ENCODE measurements at places on chromosomes 13 and 19. TPM values are rescaled to one million over a fixed set of nuclear protein-coding genes. Genes with fewer than 3 reads are reported as not detected.

GRCh38 chr19:51076631-51077213 lies 6.0 kb downstream of the KLK14 start:
- DNase-seq = no peak

GRCh38 chr19:1752757-1753728 lies at the start of gene ONECUT3:
ONECUT3 (plus strand) TSS chr19:1753506; CDS start chr19:1753663, 157 bp downstream.
- DNase-seq = no peak

DNA sequence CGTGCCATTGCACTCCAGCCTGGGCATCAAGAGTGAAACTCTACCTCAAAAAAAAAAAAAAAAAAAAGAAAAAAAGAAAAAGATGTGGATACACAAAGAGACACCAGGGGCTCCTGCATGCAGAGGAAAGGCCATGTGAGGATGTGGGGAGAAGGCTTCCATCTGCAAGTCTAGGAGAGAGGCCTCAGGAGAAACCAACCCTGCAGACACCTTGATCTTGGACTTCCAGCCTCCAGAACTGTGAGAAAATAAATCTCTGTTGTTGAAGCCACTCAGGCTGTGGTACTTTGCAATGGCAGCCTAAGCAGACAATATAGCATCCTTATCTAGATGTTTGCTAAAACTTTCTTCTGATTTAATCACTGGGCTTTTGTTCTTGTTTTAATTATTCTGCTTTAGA lies 50.3 kb downstream of the POLR1D start:
- no peak for DNase-seq

GRCh38 chr19:5452594-5453565 lies 2.3 kb upstream of the ZNRF4 start:
- DNase-seq = no peak

- DNase-seq = no peak
Observed at GRCh38 chr19:39692166-39692565, 12.1 kb upstream of the LGALS14 start.

DNA sequence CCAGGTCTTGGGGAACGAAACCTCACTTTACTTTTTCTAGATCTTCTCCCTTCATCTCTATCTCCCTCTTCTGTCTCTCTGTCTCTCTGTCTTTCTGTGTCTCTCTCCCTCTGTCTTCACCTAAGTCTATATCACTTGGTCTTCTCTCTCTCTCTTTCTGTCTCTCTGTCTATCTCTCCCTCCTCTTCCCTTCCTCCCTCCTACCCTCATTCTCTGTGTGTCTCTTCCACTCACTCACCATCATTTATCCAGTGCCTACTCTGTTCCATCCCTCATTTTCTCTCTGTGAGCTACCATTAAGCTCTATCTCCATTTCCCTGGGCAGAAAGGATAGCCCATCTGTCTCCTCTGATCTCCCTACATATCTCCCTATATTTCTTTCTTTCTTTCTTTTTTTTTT lies 32.2 kb upstream of the FBL start:
- no peak for DNase-seq

GRCh38 chr19:16585094-16585801 lies 13.0 kb upstream of the SLC35E1 start:
- DNase-seq = no peak

GRCh38 chr19:38975861-38976271 lies 324 bp upstream of the FBXO17 start:
- no peak for DNase-seq

DNA sequence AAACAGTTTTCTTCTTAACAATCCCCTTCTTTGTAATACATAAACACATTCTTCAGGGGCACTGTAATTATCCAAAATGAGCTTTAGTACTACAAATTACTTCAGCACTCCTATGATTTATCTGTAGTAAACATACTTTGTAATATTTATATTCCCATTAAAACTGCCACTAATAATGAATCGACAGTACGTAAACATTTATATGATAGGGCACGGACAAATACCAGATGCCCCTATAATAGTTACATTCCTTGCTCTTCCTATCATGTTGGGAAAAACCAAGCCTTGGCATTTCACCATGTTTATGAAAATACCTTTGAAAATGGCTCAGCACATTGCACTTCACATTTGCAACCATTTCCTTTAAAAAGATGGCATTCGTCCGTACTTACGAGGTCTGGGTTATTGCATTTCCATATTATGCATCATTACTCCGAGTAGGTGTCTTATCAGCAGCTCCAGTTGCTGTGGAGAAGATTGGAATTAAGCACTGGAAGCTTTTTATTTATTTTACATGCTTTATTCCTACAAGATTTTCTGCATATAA lies 1043.4 kb downstream of the DIAPH3 start:
- no peak for DNase-seq

GRCh38 chr13:57925250-57925649 lies 293.7 kb downstream of the PCDH17 start:
- no peak for DNase-seq

DNA sequence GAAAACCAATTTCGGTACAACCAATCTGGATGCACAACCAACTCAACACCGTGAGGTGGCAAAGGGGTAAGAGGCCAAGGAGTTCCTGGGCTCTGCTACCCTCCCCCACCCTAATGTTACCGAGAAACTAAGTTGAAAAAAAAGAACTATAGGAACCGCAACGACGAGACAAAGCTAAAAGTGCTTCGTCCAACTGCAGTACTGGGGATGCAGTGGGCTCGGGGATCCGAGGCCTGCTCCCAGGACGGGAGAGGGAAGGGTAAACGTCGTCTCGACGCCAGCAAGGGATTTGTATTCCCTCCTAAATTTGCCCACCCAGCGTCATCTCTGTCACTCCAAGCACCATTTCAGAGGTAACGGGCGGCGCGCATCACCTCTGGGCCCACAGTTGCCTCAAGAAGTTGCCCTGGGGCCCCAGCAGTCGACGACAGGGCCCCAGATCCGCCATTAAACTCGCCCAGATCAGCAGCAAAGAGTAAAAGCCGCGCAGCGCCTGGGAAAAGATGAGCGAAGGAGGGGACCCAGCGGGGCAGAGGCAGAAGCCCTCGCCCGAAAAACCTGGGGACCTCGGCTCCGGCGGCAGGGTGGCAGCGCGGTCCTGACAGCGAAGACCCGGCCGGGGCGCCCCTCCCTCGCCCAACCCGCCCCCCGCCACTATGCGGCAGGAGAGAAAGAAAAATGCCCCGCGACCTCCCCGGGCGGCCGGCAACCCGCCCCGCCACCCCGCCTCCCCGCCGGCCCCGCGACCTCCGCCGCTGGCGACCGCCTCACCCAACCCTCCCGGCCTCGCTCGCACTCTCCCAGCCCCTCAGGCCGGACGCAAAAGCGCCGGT lies 752 bp downstream of the ZMYM5 start:
- DNase-seq = peak; percentile 71

DNA sequence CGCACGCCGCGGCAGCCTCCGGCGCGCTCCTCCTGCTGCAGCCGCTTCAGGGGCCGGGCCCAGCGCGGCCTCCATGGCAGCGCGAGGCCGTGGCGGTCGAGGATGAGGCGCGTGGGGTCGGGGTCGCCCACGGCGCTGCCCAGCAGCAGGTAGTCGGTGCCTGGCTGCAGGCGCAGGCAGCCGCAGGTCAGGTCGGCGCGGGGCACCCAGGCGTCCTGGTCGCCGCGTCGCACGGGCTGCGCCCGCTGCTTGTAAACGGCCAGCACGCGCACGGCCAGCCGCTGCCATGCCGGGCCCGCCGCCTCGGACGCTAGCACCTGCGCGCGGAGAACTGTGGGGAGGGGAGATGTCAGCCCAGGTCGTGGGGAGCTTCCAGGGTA lies 11.1 kb downstream of the NTN5 start:
- DNase-seq = no peak

DNA sequence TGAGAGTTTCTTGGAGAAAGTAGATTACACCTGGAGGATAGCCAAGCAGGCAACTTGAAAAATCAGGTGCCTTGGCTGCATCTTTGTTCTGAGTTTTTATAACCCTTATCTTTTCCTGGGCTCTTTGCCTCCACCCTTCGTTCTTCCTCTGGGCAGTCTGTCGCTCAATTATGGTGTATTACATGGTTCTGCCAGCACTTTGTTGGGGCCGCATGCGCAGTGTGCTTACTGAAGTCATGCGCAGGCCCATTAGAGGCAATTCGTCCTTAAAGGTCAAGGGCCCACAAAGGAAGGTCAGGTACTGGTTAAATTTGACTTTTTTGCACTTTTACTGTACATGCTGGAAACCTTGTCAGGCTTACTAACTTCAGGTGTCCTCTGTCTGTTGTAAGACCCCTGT lies 761.9 kb upstream of the SLITRK5 start:
- DNase-seq = no peak

GRCh38 chr19:44792281-44792680 lies 14.6 kb downstream of the CBLC start:
- no peak for DNase-seq

DNA sequence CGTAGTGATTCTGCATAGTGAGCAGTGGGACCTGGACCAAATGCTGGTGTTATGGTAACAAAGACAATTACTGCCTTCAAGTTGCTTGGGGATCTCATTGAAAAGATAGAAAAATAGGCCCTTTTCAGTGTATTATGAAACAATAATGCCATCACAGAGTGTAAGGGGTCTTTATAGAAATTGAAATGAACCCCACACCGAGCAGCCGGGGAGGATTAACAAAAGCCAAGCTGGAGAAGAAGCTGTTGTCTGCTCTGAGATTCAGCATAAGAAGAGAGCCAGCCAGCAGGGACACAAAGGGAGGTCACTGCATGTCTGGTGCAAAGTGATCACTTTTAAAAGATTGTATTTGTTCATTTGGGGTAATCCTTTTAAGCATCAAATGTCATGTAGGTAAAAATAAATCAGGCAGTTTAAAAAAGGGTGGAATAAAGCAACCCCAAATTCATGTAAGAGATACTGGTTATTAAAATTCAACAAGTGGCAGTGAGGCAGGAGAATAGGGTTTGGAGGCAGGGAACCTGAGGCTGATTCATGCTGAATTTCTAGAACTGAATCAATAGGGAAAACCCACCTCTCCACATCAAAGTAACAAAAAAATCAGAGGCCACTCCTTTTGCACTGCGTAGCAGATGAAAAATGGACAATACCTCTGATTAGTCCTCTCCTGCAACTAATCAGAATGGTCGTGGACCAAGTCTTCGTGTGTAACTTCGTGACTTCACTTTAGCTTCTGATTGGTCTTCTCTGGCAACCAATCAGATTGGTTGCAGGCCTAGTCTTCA lies 1548.3 kb upstream of the SLC10A2 start:
- no peak for DNase-seq

GRCh38 chr19:43842007-43842406 lies 14.9 kb downstream of the ZNF283 start:
- DNase-seq = no peak

GRCh38 chr13:101726681-101727080 lies 274.2 kb downstream of the ITGBL1 start:
- no peak for DNase-seq

GRCh38 chr13:78958006-78958405 lies 299.1 kb upstream of the OBI1 start:
- no peak for DNase-seq

DNA sequence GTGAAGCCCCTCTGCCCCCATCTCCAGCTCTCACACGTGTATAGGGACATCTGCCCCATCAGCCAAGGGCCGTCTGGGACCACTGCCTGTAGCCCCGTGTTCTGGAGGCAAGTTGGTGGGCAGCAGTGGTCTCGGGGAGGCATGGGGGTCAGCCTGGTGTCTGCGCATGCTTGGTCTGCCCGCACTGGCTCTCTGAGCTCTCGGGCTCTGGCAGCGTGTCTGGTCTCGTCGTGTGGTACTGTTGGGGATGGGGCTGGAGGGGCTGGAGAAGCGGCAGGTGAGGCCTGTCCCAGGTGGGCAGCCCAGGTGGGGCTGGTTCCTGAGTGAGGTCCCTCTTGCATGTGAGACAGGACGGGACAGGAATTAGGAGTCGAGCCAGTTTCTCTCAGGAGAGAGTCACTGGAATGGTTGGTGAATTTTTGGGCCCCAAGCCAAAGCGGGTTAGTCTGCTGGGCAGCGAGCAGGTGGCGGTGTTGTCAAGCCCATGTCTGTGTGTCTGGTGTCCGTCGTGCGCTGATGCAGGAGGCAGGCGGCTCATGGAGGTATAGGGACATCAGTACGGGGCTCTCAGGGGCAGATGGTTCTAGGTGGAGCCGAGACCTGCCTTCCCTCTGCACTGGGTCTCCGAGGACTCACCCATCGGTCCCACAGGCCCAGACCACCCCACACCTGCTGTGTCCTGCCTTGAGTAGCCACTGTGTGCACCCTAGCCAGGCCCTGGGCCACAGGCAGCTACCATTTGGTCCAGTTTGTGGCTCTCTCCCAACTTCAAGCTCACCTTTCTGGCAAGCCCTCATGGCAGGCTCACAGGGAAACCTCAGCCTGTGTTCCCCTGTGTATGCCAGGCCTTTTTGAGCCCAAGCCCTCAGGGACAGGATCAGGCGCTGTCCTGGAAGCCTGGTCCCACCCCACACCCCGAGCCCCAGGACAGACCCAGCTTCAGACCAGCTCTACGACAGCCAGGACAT lies 18.2 kb downstream of the COMP start:
- DNase-seq = no peak

DNA sequence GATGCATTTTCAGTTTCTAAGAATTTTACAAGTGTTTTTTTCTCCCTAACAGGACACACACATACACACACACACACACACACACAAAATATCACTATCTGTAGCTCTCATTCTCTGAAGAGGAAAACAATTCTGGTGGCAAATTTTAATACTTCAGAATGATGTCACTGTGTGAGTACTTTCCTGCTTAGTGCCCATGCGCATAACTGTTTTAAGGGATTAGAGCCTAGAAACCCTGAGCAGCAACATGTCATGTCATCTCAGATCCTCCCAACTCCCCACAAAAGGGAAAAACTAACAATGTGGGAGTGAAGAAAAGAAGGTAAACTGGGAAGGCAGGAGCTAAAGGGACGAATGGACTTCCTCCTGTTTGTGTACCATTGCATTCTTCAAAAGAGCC lies 401.2 kb downstream of the SPRY2 start:
- DNase-seq = no peak

- no peak for DNase-seq
Observed at GRCh38 chr19:49422407-49423070, 702 bp downstream of the PTH2 start.

- no peak for DNase-seq
Observed at GRCh38 chr19:9032136-9032631, 22.0 kb upstream of the MUC16 start.

DNA sequence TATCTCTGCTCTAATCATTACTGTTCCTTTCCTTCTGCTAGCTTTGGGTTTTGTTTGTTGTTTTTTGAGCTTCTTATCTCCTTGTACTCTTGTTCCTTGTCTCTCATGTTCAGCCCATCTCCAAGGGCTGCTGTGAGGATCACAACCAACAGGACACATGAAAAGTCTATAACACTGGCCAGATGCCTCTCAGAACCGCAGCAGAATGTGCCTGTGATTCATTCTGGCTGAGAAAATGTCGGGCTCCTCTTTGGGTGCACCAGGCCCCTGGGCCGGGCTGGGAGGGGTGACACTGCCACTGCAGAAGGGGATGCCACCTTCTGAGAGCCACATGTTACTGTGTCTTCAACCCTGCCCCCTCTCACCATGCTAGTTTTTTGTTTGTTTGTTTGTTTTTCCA lies 48.0 kb downstream of the GGACT start:
- DNase-seq = peak; percentile 52

- peak; percentile 36 for DNase-seq
Observed at GRCh38 chr19:5642204-5642603, 19.3 kb downstream of the SAFB start.

GRCh38 chr13:100800283-100800875 lies 125.8 kb upstream of the TMTC4 start:
- no peak for DNase-seq

- no peak for DNase-seq
Observed at GRCh38 chr13:93882086-93882651, 597.3 kb downstream of the DCT start.

The ZNF761 gene
- total RNA-seq = 11.4 TPM

The FOXA3 gene
- 0.49 TPM for total RNA-seq

The PABPC3 gene
- total RNA-seq = not detected

The ZNF665 gene
- total RNA-seq = 6.6 TPM

The MRPL4 gene
- 56.7 TPM for total RNA-seq

The KIR3DL1 gene
- not detected for total RNA-seq

The CEACAM6 gene
- total RNA-seq = not detected

The ATP4B gene
- not detected for total RNA-seq

The IL17D gene
- 1.5 TPM for total RNA-seq
